Omental fat pad (tissue), 4 donors: ENCODE measurements at places on chromosomes 1 and 21. TPM values are rescaled to one million over a fixed set of nuclear protein-coding genes. Genes with fewer than 3 reads are reported as not detected.

DNA sequence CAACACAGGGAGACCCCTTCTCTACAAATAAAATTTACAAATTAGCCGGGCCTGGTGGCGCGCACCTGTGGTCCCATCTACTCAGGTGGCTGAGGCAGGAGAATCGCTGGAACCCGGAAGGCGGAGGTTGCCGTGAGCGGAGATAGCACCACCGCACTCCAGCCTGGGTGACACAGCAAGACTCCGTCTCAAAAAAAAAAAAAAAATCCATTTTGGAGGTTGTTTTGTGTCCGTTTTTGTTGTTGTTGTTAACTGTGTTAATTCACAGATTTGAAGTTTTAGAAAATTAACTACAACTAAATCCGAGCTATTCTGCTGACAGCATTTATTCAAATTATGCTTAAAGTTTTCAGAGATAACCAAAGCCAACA is 618 bp downstream of the CLCC1 start:
- DNase-seq = no peak

SPATA45 gene
- total RNA-seq = not detected

GRCh38 chr1:180243517-180244221 is 13.6 kb downstream of the LHX4 start:
- no peak for DNase-seq

DNA sequence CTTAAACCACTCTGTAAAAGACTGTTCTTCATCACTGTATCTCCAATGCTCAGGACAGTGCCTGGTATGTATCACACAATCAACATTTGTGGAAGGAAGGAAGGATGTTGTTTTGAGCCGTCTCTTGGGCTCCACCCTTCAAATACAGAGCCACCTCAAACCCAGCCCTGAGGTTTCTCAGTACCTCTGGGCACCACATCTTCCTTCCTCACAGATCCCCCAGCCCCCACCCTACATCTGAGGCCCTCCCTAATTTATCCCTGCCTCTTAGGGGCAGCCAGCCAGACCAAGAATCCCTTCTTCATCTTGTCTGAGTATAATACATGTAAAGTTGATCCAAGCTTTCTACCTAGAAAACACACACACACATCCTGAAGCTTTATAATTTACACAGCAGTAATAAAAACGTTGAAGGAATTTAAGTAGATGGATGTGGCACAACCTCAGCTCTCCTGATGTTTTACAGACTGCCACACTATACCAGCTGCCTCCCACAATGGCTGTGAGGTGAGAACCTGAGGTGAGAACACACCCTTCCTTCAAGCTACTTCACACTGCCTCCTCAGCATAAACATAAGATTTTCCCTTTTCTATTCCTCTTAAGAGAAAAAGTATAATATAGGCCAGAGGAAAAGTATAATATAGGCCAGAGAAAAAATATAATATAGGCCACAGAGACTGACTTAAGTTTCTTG is 48.5 kb downstream of the CDC7 start:
- DNase-seq = no peak

HOOK1 gene
- 1.3 TPM for total RNA-seq

GRCh38 chr1:52022133-52022532 is 11.5 kb downstream of the KTI12 start:
- no peak for DNase-seq

DNA sequence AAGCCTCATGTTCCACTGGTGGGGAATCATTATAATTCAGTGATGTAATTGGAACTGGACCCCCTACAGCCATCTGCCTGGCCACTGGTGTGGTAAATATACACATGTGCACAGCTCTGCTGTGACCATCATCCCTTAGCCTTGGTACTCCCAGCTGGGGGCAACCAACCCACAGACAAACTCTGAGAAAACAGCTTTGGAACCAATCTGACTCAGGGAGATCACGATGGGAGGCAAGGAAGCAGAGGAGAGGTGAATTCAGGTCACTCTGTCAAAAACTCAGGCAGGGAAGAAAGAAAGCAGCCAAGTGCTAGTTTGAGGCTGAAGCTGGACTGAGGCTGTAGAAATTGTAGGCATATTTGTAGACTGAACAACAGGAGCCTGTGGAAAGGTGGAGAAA is 197.8 kb upstream of the GALNT2 start:
- DNase-seq = no peak

DNA sequence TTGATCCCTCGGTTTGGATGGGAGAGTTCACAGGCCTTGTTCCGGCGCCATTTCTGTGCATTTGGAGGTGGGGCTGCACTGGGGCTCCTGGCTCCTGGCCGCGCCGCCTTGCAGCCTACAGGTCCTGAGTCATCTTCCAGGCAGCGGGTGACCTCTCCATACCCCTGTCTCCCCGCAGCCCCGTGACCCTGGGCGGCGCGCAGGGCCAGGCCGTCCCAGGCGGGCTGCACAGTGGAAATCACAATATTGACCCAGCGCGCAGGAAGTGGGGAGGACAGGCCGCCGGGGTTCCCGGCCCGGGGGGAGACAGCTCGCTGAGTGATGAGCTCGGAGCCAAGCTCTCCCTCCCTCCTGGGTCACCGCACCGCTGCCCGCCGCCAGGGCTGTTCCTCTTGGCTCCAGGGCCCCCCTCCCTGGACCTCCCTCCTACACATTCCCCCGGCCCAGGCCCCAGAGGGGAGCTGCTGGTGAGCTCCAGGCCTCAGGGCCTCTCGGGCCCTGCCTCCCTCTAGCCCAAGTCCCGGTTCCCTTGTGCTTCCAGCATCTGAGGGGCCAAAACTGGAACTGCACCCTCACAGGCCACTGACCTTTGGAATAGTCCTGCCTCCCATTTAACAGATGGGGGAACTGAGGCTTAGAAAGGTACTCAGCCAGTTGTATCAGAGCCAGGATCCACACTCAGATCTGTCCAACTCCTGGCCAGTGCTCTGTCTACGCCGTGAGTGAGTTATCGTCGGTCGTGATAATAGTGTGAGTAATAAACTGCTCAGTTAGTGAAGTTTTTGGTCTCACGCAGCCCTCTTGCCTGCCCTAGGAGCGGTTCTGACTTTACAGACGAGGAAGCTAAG is 142.9 kb upstream of the WNT4 start:
- no peak for DNase-seq
